ENCODE measurements at places on chromosomes 11 and 22.

- DNase-seq: no peak
Observed at GRCh38 chr11:131744847-131745246, 374.4 kb downstream of the NTM start.

DNA sequence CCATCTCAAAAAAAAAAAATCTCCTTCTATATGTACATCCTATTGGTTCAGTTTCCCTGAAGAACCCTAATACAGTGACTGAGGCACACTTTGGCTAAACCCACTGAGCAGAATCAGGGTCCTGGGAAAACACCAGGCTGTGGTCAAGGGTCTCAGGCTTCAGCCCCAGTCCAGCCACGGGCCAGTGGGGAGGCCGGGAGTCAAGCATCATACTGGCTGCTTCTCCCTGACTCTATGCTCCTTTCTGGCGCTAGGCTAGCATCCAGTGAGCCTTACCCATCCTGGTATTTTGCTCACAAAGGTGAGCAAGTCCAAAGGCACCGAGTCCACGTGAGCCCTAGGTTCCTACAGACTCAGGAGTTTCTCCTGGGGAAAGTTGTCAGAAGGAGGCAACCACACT is 752.5 kb downstream of the BRD1 start:
- DNase-seq: no peak

- DNase-seq: peak; percentile 54
Observed at GRCh38 chr11:11931461-11932055, 76.9 kb downstream of the DKK3 start.

DNA sequence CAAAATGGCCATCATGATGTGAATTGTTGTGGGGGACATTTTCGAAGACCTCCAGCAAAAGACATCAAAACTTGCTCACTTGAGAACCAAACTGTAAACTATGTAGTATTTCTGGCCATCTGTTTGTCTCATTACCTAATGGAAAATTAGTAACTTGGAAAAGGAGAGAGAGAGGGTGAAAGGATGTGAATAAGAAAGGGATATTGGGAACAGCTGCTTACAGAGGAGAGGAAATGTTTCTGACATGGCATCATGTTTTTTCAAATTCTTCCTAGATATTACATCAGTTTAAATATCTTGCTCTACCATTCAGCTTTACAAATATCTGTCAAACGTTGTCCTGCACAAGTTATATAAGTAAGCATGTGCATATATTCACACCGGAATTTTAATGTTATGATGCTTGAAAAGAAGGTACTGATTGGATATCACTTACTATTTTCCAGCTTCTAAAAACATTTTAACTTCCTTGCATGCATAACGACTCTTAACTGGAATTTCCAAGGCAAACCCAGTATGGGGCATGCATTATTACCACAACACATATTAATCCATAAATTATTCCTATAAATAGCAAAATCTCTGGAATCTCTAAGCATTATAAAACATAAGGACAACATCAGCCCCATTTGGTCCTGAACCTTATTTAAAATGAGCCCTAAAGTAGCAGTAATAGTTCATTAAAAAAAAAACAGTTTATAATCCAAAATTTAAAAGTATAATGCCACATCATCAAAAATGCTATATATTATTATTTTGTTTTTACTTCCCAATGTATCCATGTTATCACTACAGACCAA is 20.0 kb downstream of the GUCY1A2 start:
- DNase-seq: no peak

DNA sequence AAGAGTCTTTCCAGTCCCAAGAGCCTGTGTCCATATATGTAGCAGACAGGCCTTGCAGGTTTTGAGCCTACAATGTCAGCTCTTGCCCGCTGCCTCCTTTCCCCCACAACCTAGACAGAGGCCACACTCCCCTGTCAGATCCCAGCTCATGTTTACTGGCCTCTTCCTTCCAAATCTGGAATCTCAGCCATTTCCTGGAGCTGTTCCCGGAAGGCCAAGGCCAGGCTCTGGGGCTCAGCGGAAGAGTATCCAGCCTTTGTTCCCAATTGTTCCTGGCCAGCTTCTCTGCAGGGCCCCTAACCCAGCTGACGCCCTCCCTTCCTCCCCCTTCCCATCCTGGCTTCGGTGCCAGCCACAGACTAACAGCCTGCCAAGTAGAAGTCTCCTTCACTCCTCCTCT is 1.0 kb upstream of the ROBO4 start:
- DNase-seq: peak; percentile 60

DNA sequence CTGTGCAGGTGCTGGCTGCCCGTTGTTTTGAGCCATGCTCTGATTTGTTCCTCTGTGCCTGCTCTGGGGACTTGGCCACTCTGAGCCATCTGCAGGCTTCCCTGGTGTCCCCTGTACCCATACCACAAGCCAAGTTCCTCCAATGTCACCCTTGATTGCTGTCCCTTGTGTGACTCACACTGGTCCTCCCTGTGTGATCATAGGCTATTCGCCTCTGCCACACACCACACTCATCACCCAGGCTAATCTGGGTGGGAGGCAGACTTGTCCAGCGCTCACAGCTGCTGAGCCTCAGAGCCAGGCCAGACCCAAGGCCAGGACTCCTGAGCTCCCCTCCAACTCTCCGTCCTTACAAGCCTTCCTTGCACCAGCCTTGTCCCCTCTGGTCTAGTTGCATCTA is 31.7 kb downstream of the IGF2 start:
- DNase-seq: no peak

- no peak for DNase-seq
Observed at GRCh38 chr22:44759001-44759400, 6.6 kb downstream of the ARHGAP8 start.

DNA sequence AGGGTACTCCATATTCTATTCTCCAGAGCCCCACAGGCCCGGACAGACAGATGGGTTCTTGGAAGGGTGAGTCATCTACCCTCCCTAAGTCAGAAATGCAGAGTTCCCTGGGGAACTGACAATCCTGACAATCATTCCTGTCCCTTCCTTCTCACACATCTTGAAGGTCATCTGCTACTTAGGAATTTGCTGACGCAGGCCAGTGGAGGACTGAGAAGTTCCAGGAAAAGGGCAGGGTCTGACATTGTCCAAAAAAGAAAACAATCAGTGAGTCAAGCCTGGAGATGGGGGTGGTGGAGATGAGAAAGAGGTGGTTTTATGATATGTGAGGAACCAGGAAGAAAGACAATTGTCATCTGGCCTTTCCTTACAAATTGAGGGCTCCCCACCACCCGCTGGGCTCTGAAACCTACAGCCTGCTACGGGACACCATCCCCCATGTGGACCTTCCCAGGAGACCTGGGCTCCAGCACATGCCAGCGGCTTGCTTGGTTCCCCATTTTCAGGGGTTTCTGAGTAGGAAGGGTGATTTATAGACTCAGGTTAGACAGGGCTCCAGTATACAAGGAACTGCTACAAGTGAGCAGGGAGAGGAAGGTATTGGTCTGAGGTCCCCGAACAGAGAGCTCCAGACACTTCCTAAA is 12.9 kb downstream of the CD59 start:
- no peak for DNase-seq

DNA sequence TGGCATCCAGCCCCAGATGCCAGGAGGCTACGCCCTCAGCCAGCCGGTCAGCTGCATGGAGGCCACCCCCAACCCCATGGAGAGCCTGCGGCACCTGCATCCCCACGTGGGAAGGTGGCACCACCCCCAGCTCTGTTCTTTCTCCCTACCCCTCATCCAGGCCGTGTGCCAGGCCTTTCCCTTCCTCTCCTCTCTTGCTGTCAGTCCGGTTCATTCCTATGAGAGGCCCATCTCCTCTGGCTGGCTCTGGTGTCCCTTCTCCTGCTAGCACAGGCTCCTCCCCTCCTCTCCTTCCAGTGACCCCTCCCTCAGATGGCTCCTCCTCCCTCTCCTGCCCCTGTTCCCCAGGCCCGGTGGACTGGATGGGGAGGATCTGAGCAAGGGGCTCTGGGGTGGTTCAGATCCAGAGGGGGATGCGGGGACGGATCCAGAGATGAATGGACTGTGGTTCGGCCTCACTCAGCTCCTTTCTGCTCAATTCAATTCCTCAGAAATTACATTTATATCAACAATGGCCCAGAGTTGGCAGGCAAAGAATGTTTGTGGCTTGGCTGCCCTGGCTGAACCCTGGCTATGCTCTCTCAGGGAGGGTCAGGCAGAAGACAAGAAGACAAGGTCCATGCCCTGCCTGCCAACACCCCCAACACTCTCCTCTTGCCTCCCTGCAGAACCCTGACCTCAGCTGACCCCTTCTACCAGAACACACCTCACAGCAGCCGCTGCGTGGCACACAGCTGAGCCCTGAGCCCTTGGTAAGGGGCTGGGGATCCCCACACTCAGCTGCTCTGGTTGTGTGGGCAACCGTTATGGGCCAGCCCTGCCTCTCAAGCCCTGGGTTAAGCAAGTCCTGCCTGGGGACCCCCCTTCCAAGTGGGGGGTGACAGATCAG is 18.5 kb upstream of the LRRC10B start:
- no peak for DNase-seq

DNA sequence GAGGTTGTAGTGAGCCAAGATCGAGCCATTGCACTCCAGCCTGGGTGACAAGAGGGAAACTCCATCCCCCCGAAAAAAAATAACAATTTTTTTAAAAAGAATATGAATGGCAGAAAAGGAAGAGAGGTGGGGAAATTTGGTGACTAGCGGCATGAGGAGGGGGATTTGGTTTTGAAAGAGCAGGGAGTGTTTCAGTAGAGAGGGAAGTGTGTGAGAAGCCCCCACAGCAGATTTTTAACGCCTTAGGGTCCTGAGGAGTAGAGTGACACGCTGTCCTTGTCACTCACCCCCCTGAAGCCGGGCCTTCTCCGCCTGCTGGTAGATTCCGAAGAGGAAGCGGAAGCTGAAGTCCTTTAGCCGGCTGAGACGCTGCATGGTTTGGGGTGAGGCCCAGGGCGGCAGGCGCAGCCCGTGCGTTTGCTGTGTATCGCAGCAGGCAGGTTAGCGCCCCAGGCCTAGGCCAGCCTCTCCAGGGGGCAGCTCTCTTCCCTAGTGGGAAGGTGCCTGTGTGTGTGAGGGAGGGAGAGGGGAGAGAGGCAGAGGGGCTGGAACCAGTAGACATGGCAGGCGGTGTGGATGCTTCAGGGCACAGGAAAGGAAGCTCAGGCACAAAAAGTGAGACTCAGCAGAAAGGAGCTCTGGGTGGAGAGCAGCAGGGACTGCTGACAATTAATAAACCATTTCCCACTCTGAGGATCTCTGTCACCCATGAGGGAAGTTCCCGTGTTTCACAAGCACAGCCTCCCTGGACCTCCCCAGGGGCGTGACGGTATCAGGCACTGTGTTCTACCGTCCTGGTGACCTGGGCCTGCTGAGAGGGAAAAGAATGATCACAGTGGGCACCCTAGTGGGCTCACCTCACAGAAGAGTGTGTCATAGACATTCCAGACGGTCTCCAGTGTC is 3.9 kb downstream of the ACP2 start:
- no peak for DNase-seq

GRCh38 chr11:126817523-126818450 is 182.8 kb downstream of the KIRREL3 start:
- no peak for DNase-seq

DNA sequence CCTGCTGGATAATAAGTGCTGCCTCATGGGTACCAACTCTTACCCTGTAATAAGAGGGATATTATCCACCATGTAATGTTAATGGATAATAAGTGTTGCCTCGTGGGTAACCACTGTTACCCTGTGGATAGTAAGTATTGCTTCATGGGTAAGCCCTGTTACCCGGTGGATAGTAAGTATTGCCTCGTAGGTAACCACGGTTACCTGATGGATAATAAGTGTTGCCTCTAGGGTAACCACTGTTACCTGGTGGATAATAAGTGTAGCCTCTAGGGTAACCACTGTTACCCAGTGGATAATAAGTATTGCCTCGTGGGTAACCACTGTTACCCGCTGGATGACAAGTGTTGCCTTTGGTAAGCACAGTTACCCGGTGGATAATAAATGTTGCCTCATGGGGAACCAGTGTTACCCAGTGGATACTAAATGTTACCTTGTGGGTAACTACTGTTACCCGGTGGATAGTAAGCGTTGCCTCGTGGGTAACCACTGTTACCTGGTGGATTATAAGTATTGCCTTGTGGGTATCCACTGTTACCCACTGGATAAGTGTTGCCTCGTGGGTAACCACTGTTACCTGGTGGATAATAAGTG is 18.6 kb upstream of the NXPE4 start:
- no peak for DNase-seq

DNA sequence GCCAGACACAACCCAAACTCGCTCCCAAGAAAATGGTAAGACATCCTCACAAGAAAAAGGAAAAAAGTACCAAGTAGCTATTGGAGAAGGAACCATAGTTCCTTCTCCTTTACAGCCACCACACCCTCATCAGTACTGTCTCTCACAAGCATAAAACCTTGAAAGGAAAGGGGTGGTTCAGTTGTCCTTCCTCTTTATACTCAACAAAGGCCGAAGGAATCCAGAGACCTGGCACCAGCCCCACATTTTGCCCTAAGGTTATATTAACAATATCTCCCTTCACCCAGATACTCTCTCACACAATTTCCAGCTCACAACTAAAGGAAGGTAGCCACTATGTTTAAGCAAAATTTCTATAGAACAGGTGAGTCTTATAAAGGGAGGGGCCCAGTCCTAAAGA is 8.5 kb downstream of the FHIP1B start:
- no peak for DNase-seq

- no peak for DNase-seq
Observed at GRCh38 chr11:63622323-63622722, 8.1 kb upstream of the PLAAT3 start.

DNA sequence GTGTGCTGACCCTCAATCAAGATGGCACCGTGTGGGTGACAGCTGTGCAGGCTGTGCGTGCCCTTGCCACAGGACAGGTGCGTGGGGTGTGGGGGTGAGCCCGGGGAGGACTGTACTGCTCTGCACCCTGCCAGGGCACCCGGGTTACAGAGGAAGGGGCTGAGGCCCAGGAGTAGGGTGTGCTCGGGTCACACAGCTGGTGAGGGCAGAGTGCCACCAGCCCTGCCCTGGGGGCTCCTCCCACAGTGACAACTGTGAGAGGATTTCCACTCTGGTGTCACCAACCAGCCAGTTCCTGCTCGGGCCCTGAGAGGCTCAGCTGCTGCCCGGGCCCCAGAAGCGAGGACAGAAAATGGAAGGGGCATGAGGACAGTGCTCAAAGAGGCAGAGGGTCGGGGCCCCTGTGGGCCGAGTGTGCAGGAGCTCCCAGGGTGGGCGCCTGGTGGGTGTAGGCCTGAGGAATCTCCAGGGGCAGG is 20.5 kb downstream of the TRMU start:
- no peak for DNase-seq

DNA sequence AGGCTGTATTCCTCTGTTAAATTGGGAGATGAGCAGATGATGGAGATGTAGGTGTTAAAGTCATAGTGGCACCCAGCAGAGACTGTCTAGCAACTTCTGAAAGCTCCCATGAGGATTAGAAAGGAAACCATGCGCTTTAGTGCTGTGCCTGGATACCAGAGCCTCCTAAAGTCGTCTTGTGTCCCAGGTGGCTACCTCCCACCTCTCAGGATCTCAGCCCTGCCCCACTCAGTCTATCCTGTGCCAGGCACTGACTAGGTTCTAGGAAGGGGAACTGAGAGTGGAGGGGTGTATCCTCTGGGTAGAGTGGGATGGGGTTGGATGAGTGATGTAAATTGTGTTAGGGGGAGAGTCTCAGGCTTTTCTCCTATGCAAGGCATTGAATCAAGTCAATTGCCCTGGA is 60.2 kb downstream of the KIAA1671 start:
- no peak for DNase-seq
